ENCODE measurements at places on chromosomes 13 and 19. TPM values are rescaled to one million over a fixed set of nuclear protein-coding genes. Genes with fewer than 3 reads are reported as not detected.
A peak's percentile ranks its signal among the peaks of the same experiment; 100 is the strongest.

GRCh38 chr19:35704218-35704617 is at the start of gene ZBTB32:
Gene ZBTB32 (plus strand): TSS chr19:35704558. CDS start chr19:35714627, 10,069 bp downstream.
- no peaks in the 10 kb centered on the region for H3K36me3 ChIP-seq
- no peak for DNase-seq
- peaks cover 6% of the 10 kb centered on the region for H3K27me3 ChIP-seq
- H3K27ac ChIP-seq, result no peak within 1 kb of the TSS
- H3K4me3 ChIP-seq, result no peak within 1 kb of the TSS

GRCh38 chr13:99231721-99232120 is 26.5 kb downstream of the GPR18 start:
- H3K27me3 ChIP-seq, result no peaks in the 10 kb centered on the region
- H3K4me1 ChIP-seq, result peaks cover 53% of the 10 kb centered on the region
- peak overlapping the region; percentile 99 for H3K27ac ChIP-seq
- no peak for DNase-seq

GRCh38 chr13:44050450-44051063 is 170.9 kb downstream of the LACC1 start:
- no peak for DNase-seq
- H3K4me3 ChIP-seq, result no peak overlapping the region
- peaks cover 9% of the 10 kb centered on the region for H3K36me3 ChIP-seq
- peaks cover 75% of the 10 kb centered on the region for H3K27me3 ChIP-seq
- H3K4me1 ChIP-seq, result peaks cover 4% of the 10 kb centered on the region

SCN1B gene
- total RNA-seq, result 6.2 TPM

DNA sequence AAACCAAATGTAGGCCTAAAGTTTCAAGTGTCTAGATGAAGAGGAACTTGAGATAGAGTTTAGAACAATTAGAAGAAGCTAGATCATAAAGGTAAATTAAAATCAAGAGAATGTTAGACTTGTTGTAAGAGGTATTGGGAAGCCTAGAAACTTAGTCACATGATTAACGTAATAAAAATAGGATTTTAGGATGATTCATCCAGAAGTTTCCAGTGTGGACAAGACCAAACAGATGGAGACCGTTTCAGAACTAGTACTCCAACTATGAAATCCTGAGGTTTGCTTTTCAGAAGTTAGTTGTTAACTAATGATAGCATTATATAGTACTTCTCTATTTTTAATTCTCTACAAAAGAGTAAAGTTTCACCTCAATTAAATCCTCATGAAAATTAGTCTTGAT is 104.9 kb downstream of the MZT1 start:
- H3K36me3 ChIP-seq, result no peaks in the 10 kb centered on the region
- peaks cover 12% of the 10 kb centered on the region for H3K27me3 ChIP-seq
- H3K4me1 ChIP-seq, result no peaks in the 10 kb centered on the region
- no peak for DNase-seq
- no peak overlapping the region for H3K4me3 ChIP-seq
- H3K27ac ChIP-seq, result no peak overlapping the region

DNA sequence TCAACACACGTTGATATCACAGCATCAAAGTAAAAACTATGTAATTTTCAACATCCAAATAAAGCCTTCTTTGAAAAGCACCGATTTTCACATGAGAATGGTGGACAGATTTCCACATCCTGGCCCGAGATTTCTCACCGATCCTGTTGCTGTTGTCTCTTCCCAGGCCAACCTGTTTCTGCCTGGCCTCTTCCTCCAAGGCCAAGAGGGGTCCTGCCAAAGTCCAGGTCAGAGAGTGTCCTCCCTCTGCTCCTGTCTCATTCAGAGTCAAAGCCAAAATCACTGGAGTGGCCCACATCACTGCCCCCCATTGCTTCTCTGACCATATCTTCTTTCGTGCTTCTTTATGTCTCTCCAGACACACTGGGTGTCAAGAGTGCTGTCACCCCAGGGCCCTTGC is 49.5 kb downstream of the CHST8 start:
- no peak overlapping the region for H3K27ac ChIP-seq
- H3K4me3 ChIP-seq, result no peak overlapping the region
- no peaks in the 10 kb centered on the region for H3K4me1 ChIP-seq
- H3K27me3 ChIP-seq, result peaks cover 54% of the 10 kb centered on the region
- no peaks in the 10 kb centered on the region for H3K36me3 ChIP-seq

- no peaks in the 10 kb centered on the region for H3K27me3 ChIP-seq
- H3K27ac ChIP-seq, result no peak overlapping the region
- DNase-seq, result no peak
- no peaks in the 10 kb centered on the region for H3K36me3 ChIP-seq
Observed at GRCh38 chr13:62093984-62094780, 678.5 kb upstream of the PCDH20 start.

DNA sequence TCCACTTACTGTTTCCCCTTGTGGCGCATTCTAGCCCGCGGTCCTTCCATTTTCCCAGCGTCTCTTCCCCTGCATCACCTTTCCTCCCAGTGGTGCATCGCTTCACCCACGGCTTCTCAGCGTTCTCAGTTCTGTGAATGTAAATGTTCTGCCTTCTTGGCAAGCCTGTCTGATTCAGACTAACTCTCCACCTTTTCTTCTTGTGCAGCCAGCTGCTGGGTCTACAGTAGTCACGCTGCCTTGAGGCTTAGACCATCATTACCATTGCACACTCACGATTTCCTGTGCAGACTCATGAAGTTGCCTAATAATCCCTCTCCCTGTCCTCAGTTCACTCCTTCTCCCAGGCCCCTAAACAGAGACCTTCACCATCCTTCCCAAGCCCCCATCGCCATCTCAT is 75.0 kb downstream of the DHRS12 start:
- DNase-seq, result no peak
- no peaks in the 10 kb centered on the region for H3K27me3 ChIP-seq
- H3K4me3 ChIP-seq, result no peak overlapping the region
- H3K4me1 ChIP-seq, result peaks cover 8% of the 10 kb centered on the region

GRCh38 chr19:33702606-33703437 is 81.1 kb downstream of the CHST8 start:
- peaks cover 2% of the 10 kb centered on the region for H3K4me1 ChIP-seq
- DNase-seq, result no peak
- no peak overlapping the region for H3K27ac ChIP-seq
- no peaks in the 10 kb centered on the region for H3K36me3 ChIP-seq

IRGC gene
- not detected for total RNA-seq

GRCh38 chr19:5149932-5150901 is 181.3 kb downstream of the KDM4B start:
- DNase-seq, result peak; percentile 6
- no peaks in the 10 kb centered on the region for H3K4me1 ChIP-seq
- no peak overlapping the region for H3K27ac ChIP-seq
- H3K4me3 ChIP-seq, result no peak overlapping the region
- no peaks in the 10 kb centered on the region for H3K27me3 ChIP-seq

GRCh38 chr19:47609906-47610894 is 1.3 kb downstream of the BICRA start:
- peak overlapping the region; percentile 93 for H3K4me3 ChIP-seq
- H3K4me1 ChIP-seq, result peaks cover 27% of the 10 kb centered on the region
- no peaks in the 10 kb centered on the region for H3K36me3 ChIP-seq
- peak; percentile 40 for DNase-seq
- no peaks in the 10 kb centered on the region for H3K27me3 ChIP-seq

PNMA8A gene
- total RNA-seq, result not detected

DNA sequence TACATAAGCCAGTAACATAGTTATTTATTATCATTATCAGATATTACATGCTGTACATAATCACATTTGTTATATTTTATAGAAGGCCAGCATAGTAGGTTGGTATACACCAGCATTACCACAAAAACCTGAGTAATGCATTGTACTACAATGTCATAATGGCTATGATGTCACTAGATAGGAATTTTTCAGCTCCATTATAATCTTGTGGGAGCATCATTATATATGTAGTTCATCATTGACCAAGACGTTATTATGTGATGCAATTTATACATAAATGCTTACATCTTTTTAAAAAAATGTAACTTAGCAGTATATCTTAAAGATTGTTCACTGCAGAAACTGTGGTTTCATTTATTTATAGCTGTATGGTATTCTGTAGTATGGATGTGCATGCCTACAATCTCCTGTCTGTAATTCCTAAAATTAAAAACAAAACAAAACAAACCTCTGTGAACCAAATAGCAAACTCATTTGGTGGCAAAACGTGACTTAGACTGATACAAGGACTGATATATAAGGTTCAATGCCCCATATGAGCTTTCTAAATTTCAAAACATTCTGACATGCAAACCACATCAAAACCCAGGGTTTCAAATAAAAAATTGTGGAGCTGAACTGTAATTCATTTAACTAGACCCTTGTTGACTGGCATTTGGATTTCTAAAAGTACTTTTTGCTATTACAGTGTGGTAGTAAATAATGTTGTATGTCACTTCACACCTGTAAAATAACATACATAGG is 250.9 kb downstream of the DLEU7 start:
- peaks cover 34% of the 10 kb centered on the region for H3K4me1 ChIP-seq
- no peaks in the 10 kb centered on the region for H3K27me3 ChIP-seq
- no peak overlapping the region for H3K4me3 ChIP-seq
- H3K27ac ChIP-seq, result no peak overlapping the region

DNA sequence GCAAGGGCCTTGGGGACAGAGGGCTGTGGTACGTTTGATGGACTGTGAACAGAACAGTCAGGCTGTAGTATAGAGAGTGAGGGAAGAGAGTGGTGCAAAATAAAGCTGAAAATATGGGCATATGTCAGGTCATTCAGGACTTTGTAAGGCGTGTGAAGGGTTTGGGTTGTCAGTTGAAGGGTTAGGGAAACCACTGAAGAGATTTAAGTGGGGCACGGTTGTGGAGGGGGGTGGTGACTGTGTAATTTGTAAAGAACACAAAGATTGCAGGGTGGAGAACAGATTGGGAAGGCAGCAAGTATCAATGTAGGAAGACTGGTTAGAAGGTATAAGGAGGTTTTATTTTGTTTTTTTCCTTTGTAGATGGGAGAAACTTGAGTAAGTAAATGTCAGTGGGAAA is 349.8 kb downstream of the DLEU7 start:
- no peaks in the 10 kb centered on the region for H3K4me1 ChIP-seq
- no peak overlapping the region for H3K27ac ChIP-seq
- H3K4me3 ChIP-seq, result no peak overlapping the region
- H3K27me3 ChIP-seq, result no peaks in the 10 kb centered on the region

HPN gene
- 0.89 TPM for total RNA-seq

DNA sequence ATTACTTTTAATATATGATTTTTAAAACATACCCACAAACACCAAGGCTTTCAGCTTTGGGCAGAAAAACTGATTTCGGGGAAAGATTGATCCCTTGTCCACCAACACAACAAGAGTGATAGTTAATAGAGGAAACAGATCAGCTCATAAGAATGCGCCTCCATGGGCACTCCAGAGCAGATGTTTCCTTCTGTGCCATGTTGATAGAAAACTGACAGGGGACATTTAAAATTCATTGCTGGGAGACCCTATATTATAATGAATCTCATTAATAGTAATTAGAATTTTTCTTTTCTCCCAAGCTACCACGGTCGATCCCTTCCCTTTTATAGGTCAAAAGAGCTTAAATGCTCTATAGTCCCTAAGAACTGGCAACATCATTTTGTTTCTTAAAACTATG is 431.2 kb downstream of the IRS2 start:
- no peak for DNase-seq
- H3K27ac ChIP-seq, result no peak overlapping the region
- peaks cover 29% of the 10 kb centered on the region for H3K27me3 ChIP-seq
- H3K4me3 ChIP-seq, result no peak overlapping the region
- H3K4me1 ChIP-seq, result no peaks in the 10 kb centered on the region

C1QTNF9B gene
- total RNA-seq, result not detected

DNA sequence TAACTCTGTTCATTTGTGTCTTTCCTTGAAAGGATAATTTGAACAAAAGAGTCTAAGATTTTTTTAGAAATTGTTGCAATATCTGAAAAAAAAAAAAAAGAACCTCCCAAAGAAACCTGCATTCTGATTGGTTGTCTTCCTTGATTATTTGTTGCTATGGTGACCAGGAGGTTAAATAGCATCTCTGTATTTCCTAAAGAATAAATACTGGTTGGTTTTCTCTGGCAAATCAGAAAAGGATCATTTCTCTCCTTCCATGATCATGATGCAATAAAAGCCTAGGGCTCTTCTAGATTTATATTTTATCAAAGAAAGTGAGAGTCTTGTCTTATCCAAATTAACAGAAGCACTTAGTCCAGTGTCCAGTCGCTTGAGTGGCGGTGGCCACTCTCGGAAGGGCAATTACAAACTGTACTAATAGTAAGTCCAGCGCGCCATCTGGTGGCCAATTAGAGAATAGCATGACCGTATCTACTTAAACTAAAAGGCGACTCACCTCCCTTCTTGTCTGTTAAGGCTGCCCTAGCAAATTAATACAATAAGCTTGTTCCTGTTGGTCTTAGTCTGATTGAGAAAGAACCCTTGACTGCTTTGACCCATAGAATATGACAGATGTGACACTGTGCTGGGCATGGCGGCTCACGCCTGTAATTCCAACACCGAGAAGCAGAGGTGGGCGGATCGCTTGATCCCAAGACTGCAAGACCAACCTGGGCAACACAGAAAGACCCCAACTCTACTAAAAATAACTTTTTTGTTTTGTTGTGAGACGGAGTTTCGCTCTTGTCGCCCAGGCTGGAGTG is 47.0 kb upstream of the PNMA8B start:
- DNase-seq, result peak; percentile 50
- no peaks in the 10 kb centered on the region for H3K36me3 ChIP-seq
- H3K27ac ChIP-seq, result no peak overlapping the region
- no peak overlapping the region for H3K4me3 ChIP-seq
- peaks cover 4% of the 10 kb centered on the region for H3K4me1 ChIP-seq
- H3K27me3 ChIP-seq, result peaks cover 11% of the 10 kb centered on the region

Data from T-helper 17 cell (primary cell).